ENCODE measurements at places on chromosomes 7 and 10. TPM values are rescaled to one million over a fixed set of nuclear protein-coding genes. Genes with fewer than 3 reads are reported as not detected.

GRCh38 chr10:132477398-132478340 is 59.9 kb upstream of the INPP5A start:
- no peak for DNase-seq

- no peak for DNase-seq
These were observed 228.9 kb downstream of the AGMO start for GRCh38 chr7:15332956-15333355.

- DNase-seq = no peak
These were observed 61.3 kb downstream of the MICU1 start for GRCh38 chr10:72564596-72564995.

GRCh38 chr7:7719236-7719635 is 829 bp upstream of the RPA3 start:
- no peak for DNase-seq

GRCh38 chr10:91743465-91743864 is 54.8 kb upstream of the TNKS2 start:
- no peak for DNase-seq

GRCh38 chr10:57917019-57917418 is 350.7 kb downstream of the IPMK start:
- DNase-seq = no peak

- no peak for DNase-seq
These were observed 28.8 kb upstream of the CUL1 start for GRCh38 chr7:148669927-148670326.

GRCh38 chr10:111578076-111578475 is 501.2 kb downstream of the ADRA2A start:
- no peak for DNase-seq

DNA sequence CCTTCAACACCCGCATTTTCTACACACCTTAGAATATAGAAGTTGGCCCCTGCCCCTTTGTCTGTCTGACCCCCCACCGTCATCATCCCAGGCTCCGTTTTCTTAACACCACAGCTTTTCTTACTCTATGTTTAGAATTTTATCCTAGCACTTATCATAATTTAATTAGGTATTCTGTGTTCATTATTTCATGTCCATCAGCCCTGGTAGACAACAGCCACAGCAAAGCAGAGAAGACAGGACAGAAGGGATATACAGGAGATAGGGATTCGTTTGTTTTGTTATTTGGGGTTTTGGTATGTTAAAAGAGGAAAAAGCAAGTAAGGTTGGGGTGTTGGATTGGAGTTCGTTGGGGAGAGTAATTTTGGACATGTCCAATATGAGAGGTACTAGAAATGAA is 48.8 kb downstream of the ITGA8 start:
- DNase-seq = no peak

- no peak for DNase-seq
These were observed 134.5 kb downstream of the NRBF2 start for GRCh38 chr10:63267414-63268148.

Gene CTTNBP2
- 6.2 TPM for total RNA-seq

Gene RHBDD2
- 45.3 TPM for total RNA-seq

Gene VSTM4
- 5.0 TPM for total RNA-seq

Gene HOXA9
- total RNA-seq = 50.1 TPM

Gene CALCR
- not detected for total RNA-seq

Gene LIPJ
- total RNA-seq = 0.15 TPM

Gene PARD3
- total RNA-seq = 162 TPM
